ENCODE measurements at places on chromosomes 12 and 14.

- DNase-seq: no peak
Measured at GRCh38 chr14:105484069-105484996, 2.4 kb upstream of the CRIP1 start.

GRCh38 chr12:95623554-95624170 is 72.4 kb upstream of the USP44 start:
- DNase-seq: no peak

DNA sequence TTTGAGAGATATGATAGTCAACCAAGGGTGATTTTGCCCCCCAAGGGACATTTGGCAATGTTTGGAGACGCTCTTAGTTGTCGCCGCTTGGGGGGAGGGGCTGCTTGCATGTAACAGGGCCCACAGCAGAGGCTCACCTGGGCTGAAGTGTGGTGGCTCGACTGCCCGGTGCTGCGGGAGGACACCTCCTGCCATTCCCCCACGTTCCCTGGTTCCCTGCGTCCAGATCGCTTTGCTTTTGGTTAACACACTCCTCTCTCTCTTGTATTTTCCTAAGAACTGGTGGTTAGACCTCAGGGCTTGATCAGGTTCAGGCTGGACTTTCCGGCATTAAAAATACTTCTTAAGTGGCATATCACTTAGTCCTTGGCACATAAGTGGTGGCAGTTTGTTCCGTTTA is 18.9 kb downstream of the PPP2R5C start:
- no peak for DNase-seq

- no peak for DNase-seq
Measured at GRCh38 chr14:44379292-44379977, 127.6 kb downstream of the FSCB start.

DNA sequence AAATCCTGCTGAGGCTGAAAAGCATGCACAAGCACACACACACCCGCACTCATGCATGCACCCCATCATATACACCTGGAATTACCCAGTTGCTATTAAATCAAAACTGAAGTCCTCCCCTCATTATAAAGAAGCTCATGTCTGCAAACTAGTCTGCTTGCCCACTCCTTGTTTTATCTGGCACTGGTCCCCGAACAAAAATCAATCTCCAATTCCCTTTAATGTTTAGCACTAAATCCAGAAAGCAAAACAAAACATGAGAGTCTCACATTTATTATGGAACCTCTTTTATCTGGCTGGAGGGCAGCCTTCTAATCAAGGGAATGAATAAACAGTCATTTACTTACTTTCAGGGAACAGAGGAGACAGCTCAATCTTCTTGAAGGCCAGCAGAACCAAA is 1093.4 kb upstream of the FLRT2 start:
- no peak for DNase-seq

GRCh38 chr12:86658303-86658702 is 402.1 kb upstream of the MGAT4C start:
- no peak for DNase-seq

DNA sequence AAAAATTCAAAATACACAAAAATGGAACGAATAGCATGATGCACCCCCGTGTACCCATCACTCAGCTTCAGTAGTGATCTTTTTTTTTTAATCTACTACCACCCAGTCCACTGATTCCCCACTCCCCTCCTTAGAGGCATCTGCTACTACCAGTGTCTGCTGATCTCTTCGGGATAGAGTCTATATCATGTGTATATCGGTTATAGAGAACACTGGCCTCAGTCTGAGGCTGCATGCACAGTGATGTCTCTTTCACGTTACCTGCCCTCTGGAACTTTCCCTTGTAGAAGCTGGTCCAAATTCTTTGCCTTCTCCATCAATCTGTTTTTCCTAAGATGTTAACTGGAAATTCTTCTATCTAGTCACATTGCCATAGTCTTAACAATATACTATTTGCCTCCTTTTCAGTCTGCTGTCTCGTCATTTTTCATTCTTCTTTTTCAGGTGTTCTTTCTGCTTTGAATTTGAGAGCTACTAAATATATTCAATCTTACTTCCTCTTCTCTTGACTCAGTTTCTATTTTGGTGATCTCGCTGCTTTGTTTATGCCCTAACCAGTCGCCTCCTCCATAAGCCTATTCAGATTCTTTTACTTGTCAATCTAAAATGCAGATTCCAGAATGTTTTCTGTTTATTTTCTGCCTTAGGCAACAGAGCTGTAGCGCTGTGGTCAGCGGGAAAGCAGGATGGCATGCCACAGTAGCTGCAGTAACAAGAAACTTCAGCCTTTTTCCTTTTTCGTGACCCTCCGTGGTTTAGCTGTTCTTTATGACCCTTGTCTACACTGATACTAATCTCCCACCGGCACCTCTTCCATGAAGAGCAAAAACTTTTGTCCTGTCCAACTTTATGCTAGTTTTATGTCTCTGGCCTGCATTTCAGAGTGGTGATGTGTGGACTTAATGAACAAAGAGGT is 67.0 kb downstream of the FBXW8 start:
- DNase-seq: no peak

- no peak for DNase-seq
Measured at GRCh38 chr14:64860039-64860438, 19.7 kb downstream of the SPTB start.

GRCh38 chr14:93903342-93904184 is 23.6 kb upstream of the FAM181A start:
- DNase-seq: no peak

GRCh38 chr14:21612324-21612723 is 22.4 kb downstream of the OR10G2 start:
- DNase-seq: no peak

- DNase-seq: no peak
Measured at GRCh38 chr12:78795934-78796445, 68.6 kb upstream of the SYT1 start.

DNA sequence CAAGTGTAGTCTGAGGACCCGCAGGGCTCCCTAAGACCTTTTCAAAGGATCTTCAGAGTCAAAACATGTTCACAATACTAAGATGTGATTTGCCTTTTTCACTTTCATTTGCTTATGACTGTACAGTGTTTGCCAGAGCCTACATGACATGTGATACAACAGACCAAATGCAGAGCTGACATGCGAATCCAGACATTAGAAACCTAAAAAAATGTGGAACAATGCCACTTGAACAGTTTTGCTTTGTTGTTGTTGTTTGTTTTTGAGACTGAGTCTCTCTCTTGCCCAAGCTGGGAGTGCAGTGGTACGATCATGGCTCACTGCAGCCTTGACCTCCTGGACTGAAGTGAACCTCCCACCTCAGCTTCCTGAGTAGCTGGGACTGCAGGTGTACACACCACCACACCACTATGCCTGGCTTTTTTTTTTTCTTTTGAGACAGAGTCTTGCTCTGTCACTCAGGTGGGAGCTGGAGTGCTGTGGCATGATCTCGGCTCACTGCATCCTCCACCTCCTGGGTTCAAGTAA is 5.3 kb upstream of the RAB35 start:
- DNase-seq: no peak

DNA sequence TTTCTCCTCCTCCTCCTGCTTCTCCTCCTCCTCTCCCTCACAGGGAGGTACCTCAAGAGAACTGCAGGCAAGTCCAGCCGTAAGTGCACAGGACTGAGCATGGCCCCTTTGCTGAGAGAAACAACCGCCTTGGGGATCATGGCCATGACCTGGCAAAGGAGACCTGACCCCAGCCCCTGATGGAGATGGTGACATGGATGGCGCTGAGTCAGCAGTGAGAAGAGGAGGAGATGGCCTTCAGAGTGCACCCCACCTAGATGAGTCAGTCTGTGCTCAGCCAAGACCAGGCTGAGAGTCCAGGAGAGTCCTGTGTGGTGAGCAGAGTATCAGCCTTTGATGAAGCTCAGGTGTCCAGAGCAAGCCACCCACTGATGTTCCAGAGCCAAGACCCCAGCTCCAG is 36.4 kb downstream of the MEG3 start:
- no peak for DNase-seq

GRCh38 chr12:25401547-25402345 is 151.0 kb upstream of the KRAS start:
- DNase-seq: no peak

DNA sequence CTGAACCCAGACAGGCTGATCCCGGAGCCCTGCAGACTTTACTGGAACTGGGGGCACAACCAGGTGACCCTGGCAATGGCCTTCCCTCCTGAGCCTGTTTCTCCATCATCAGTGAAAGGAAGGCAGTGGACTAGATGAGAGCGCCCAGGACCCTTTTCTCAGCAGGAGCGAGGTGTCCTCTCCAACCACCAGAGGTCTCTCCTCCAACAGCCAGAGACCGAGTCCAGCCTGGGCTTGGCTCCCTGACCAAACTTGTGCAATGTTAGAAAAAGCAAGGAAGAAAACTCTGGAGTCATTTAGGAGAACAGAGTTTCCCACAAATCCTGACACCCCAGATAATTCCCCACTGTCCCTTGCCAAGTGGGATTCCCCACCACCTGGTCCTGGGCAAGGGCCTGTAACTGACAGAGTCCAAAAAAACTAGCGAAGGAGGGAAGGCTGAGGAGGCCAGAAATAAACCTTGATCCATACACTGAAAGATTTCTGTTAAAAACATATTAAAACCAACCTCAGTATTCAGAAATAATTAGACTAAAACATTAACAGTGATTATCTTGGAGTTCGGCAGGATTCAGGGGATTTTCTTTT is 9.0 kb downstream of the RPS6KL1 start:
- DNase-seq: no peak

- DNase-seq: no peak
Measured at GRCh38 chr12:78343657-78344056, 513.0 kb downstream of the NAV3 start.

- DNase-seq: peak; percentile 21
Measured at GRCh38 chr12:62438098-62438692, 28.4 kb upstream of the MON2 start.

GRCh38 chr12:54026640-54027441 is 1.4 kb upstream of the HOXC6 start:
- no peak for DNase-seq

GRCh38 chr12:38258411-38258810 is 58.2 kb upstream of the ALG10B start:
- DNase-seq: no peak

DNA sequence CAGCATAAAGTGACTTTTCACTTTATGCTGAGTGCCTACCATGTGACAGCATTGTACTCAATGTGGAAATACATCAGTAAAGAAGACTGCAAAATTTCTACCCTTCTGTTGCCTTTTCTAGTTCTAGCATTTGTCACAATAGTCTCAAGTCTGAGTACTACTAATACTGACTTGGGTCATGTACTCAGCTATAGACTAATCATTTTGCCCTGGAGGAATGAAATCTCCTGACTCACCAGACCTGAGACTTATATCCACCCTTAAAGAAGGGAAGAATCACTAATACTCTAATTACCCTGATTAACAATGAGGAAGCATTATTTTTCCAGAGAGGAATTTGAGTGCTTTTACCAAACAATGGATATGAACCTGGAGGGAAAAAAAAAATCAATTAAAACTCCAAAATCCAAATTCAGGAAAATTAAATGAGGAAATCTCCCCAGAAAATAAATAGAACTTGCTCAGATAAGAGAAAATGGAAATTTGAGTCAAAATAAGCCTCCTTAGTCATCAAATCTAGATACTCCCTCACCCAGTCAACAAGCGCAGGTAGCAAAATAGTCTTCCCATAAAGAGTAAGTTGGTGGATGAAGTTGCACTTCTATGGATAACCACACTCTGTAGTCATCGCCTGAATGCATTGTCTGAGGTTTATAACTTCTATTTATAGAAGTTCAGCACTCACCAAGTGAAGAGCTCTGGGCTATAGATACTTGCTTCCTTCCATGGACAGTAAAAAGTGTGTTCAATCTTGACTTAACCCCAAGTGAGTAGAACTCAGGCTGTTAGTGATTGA is 386.6 kb downstream of the SYT1 start:
- no peak for DNase-seq

- peak; percentile 61 for DNase-seq
Measured at GRCh38 chr14:91286530-91286937, 42.0 kb upstream of the GPR68 start.

DNA sequence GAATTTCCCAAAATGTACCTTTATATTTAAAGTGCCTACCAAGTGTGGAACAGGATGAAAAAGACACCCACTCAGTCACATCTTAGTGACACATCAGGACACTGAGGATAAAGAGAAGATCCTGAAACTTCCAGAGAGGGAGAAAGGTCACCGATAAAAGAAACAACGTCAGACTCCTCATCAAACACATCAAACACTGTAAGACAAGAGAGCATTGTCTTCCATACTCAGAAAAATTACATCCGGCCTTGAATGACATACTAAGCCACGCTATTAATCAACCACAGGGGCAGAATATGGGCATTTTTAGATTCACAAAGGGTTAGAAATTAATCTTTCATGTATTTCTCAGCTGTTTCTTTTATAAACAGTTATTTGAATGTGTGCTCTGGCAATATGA is 490.3 kb downstream of the APAF1 start:
- DNase-seq: no peak

DNA sequence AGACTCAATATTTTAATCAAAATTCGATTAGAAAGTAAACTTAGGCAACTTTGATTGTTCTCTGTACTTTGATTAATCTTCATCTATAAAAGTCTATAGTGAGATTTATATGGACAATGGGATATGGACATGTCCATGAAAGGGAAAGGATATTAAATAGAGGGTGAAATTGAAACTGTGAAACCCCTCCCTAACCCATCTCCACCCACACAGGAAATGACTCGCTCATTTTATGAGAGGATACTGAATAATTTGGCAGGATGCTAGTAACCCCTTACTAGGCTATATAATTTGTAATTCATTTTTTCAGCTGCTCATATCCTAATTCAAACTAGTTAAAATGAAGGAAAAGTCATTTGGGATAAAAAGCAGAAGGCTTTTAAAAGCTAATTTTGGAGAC is 328.0 kb upstream of the ATP2B1 start:
- DNase-seq: no peak

DNA sequence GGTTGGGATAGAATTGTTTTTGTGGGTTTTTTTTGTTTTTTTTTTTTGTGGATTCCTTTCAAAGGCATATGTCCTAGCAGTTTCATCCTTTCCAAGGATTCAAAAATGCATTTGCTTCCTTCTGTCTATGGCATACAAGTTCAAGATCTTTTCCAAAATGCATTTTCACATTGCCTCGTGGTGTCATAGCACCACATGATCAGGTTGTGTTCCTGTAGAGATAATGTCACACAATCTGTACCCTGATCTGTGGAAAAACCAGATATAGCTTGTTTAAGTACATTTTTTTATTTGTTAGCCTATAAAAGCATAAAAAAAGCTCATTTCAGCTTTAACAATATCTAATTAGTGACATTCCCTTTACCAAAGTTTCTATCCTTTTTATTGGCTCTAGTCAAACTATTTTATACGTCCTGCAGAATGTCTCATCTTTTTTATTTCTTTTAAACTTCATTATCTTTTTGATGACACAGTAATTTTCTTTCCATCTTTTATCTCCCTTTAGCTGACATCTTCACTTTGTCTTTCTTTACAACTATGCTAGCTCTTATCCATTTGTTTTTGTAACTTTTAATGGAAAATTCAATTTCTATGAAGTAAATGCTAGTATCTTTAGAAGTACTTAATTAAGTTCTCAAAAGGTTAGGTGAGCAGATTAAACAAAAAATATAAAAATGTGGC is 106.0 kb upstream of the NOVA1 start:
- DNase-seq: no peak

DNA sequence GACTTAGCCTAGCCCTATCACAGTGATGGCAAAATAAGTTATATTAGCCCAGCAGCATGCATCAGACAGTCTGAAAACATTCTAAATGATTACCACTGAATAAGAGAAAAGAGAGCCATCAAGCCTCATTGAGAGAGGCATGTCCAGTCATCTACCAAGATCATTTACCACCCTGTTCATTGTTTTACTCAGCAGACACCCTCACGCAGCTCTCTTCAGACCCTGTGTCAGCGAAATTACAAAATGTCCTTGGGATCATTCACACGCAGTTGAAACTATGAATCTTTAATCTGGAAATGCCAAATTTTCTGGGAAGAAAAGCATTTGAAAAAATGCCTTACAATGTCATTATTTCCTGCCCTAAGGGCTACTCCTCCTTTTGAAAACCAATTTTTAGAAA is 89.5 kb downstream of the PTPRO start:
- no peak for DNase-seq

All from stimulated activated CD8-positive, alpha-beta memory T cell treated with anti-CD3 and anti-CD28 coated beads, Interleukin-7, amount 100 ng/mL, for 24 hours (primary cell).